ENCODE measurements at places on chromosomes 3 and 15.

DNA sequence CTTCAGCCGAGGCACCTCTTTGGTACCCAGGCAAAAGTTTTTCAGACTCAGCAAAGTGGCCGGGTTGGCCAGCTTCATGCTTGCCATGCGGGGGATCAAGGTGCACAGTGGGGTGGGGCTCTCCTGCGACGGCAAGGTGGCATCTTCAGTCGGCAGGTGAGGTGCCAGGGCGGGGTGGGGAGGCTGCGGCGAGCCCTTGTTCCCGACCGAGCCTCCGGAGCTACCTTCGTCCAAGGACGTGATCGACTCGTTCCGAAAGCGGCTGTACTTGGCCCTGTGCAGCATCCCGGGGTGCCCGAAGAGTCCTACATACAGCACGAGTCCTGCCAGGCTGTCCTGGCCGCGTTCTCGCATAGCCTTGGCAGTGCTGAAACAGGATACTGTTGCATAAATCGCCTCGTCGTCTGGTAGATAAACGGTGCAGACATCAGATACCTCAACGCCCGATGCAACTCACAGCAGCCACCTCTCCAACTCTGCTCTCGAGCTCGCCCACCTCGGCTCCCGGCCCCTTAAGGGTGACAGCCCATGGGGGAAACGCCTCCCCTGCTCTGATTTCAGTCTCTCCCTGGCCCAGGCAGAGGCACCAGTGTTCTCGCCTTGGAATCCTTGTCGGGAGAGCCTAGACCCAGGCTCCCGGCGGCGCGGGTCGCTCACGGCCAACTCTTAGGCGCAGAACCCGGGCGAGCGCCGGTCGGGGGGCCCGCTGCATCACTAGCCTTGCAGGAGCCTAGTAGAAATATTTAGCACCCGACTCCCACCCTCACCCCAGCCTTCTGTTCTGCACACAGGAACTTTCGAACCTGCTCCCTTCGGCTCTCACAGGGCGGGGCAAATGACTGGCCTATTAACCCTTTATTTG lies 826 bp downstream of the SHC4 start:
- DNase-seq: no peak

DNA sequence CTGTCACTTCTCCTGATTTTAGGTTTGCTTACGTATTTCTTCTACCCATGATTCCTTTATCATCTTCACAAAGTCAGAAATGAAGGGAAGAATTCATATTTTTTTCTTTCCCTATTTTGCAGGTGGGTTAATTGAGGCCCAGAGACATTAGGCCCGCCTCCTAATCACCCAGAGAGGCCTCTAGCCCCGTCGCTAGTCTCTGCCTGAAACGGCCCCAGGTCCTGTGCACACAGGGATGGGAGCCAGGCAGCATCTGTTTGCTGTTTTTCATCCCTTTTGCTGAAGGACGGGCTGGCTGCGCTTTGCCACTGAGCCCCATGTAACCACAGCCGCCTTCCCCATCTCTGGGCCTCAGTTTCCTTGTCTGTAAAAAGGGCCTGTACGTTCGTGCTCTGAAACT lies 135.9 kb downstream of the FBLN2 start:
- no peak for DNase-seq

GRCh38 chr3:19221081-19221480 lies 72.8 kb downstream of the KCNH8 start:
- no peak for DNase-seq

GRCh38 chr15:52680041-52680391 lies 828 bp upstream of the ATOSA start:
- no peak for DNase-seq

Data from colonic mucosa (tissue), 4 donors.